ENCODE measurements at places on chromosomes 13 and 19.

DNA sequence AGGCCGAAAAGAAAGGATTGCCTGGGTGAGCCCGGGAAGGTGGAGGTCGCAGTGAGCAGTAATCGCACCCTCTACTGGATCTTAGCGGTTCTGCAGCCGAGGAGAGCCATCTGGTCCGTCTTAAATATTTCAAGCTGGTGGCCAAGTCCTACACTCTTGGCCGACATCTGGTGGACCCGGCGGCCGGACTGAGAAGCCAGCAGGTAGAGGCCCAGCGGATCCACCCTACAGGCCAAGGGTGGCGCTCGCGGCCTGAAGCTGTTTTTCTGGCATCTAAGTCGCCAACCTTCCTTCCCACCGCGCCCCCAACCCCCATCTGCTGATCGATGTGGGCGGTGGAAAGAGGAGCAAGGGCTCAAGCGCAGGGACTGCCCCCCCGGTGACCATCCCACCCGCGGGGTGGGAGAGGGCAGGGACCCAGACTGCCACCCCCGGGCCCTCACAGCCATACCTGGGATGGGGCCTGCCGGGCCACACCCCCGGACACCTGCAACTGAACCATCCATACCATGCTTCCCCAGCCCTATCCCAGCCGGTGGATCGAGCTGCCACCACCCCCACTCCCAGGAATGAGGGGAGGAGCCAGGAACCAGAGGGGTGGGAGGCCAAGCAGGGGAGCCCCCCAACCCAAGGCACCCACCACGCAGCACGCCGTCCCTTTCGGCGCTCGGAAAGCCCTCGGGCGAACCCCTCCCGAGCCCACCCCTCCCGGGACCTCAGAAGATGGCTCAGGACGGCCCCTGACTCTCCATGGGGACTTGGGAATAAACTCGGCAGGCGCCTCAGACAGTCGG lies 46.3 kb upstream of the ZNF730 start:
- DNase-seq: no peak

- DNase-seq: no peak
These were observed 4.6 kb downstream of the UBA2 start for GRCh38 chr19:34432797-34433196.

DNA sequence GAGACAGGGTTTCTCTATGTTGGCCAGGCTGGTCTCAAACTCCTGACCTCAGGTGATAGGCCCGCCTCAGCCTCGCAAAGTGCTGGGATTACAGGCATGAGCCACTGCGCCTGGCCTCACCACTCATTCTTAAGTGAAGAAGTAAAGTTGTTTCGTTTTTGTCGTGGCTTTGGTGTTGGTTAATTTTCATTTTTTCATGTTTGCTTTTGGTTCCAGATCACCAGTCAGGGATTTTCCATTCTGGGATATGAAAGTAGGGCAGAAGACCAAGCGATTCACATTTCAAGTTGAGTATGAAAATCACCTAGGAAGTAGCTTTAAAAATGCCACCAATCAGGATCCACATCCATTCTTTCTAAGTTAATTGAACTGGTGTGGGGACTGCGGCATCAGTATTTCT lies 289.9 kb downstream of the DIAPH3 start:
- no peak for DNase-seq

DNA sequence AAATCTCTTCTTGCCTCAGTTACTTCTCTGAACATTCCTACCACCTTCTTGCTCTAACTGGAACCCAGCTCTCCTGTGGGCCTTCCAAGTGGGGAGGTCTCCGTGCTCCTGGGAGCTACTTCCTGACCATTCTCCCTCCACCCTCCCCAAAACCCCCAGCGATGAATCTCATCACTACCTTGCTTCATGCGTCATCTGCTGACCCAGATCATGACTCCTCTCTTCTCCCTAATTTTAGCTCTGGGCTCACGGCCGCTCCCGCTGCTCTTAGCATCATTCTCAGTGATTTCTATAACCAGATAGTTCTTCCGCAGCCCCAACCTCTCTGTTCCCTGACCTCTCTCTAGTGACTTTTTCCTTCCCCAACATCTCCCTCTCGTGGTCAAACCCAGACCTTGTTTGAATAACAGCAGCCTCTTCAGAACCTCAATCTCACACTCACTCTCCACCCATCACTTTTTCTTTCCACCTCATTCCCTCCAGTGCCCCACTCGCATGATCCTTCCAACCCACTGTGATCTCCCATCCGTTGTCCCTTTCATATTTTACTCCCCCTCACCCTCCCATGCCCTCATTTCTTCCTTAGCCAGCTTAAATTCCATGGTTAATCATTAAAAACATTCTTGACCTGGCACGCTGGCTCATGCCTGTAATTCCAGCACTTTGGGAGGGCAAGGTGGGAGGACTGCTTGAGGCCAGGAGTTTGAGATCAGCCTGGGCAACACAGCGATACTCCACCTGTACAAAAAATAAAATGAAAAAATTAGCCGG lies 21.8 kb downstream of the MRPS12 start:
- DNase-seq: no peak

- DNase-seq: no peak
These were observed 113.3 kb downstream of the SIPA1L3 start for GRCh38 chr19:38020311-38020710.
